Renal cortex interstitium (tissue), 15 donors: ENCODE measurements at places on chromosomes 13 and 19. TPM values are rescaled to one million over a fixed set of nuclear protein-coding genes. Genes with fewer than 3 reads are reported as not detected.

- no peak for DNase-seq
Measured at GRCh38 chr13:100674572-100674871, at the start of gene TMTC4. Gene TMTC4 (minus strand): TSS chr13:100674795. CDS start chr13:100670362, 4,433 bp downstream.

DNA sequence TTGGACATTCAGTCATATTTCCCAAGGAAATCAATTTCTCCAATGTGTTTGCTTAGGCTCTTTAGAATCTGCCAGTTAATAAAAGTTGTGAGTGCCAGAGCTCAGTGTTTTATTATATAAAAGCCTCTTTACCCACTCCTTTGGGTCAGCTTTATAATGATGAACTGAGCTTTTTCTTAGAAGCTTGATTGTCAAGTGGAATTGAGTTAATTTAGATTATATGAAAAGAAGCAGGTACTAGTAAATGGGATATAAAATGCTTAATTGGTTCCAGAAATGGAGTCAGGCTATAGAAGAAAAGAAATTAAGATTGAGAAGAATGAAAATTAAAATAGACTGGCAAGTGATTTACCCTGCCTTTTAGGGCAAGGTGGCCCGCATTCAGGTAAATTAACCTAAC, 363.2 kb downstream of the SLITRK6 start:
- DNase-seq = no peak

Gene ZNF773
- 15.4 TPM for polyA plus RNA-seq

Gene RNF17
- polyA plus RNA-seq = not detected

Gene TMEM59L
- polyA plus RNA-seq = 3.9 TPM

GRCh38 chr19:14149509-14149994, 13.2 kb upstream of the ASF1B start:
- no peak for DNase-seq

DNA sequence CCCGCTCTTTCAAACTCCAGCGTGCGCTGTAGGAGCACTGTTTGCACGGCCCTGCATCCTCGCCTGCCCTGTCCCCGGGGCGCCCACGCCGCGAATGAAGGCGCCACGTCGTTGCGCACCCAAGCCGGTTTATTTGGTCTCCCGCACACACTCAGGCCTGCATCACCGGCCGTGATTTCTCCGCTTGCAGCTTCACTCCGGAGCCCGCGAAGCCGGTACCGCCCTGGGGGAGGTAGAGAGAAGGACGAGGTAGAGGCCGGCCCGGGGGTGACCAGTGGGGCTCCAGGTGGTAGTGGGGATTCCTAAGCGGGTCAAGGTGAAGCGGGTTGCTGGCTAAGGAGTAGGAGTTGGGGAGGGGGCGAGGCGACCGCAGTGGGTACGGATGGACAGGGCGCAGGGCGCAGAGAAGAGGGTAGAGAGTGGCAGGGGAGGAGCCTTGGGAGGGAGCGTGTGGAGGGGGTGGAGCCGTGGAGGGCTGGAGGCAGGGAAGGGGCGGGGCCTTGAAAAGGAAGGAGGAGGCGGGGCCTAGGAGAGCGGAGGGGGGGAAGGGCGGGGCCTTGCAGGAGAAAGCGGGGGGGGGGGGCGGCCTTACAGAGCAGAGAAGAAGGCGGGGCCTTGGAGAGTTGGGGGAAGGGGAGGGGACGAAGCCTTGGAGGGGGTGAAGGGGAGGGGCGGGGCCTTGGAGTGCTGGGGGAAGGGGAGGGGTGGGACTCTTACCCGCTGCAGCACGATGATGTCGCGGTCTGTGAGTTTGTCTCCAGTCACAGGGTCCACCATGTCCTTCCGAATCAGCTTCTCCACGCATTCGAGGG, 24.6 kb downstream of the NOSIP start:
- DNase-seq = no peak

DNA sequence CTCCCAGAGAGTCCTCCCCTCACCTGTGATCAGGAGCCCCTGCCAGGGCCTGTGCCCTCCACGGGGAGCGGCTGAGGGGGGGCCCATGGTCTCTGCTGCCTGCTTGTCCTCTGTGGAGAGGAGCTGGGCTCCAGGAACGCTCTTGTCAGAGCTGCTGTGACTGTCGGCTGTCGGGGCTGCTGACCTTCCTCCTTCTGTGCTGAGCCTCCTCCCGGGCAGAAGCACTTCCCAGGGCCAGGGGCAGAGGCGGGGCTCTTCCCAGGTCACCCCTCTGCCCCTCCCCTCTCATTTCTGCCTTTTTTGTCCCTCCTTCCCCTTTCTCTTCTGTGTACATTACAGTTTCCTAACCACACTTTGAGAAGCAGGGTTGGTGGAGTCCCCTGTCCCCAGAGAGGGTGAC, at the start of gene CEACAM4:
Gene CEACAM4 (minus strand): TSS at position 198 of the 400 bp plus-strand sequence. CDS start 111 bp downstream, at position 87.
- no peak for DNase-seq

GRCh38 chr19:20776083-20777076, at the start of gene ZNF66:
Gene ZNF66 (plus strand): TSS chr19:20776304. CDS start chr19:20776448, 144 bp downstream.
- peak; percentile 96 for DNase-seq

Gene CIC
- 62.6 TPM for polyA plus RNA-seq

DNA sequence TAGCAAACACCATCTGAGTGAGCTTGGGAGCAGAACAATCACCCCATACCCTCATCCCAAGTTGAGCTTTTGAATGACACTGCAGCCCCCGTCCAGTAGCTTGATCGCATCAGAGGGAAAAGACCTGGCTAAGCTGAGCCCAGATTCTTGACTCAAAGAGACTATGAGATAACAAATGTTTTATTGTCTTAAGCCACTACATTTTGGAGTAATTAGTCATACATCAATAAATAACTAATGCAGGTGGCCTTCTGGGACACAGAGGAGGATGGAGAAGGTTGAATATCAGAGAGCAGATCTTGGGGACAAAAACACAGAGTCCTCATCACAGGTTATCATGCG, 24.6 kb upstream of the IGSF23 start:
- DNase-seq = no peak

Gene GRIN3B
- 2.0 TPM for polyA plus RNA-seq

Gene KLHL1
- 1.00 TPM for polyA plus RNA-seq

GRCh38 chr19:55484593-55485438, at the start of gene NAT14:
Gene NAT14 (plus strand): TSS chr19:55485188. CDS start chr19:55485709, 521 bp downstream.
- DNase-seq = no peak

Gene POU2F2
- polyA plus RNA-seq = 0.92 TPM

DNA sequence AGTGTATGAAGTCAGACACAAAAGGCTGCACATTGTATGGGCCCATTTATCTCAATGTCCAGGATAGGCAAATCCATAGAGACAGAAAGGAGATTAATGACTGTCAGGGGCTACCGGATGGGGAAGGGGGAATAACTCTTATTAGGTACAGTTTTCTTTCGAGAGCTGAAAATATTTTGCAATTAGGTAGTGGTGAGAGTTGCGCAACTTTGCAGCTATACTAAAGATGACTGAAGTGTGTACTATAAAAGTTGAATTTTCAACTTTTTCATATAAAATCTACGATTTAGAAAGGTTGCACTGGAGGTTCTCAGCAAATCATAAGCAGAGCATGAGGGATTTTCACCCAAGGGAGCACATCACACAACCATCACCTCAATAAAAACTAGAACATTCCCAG, 16.1 kb upstream of the SLC15A1 start:
- no peak for DNase-seq
